Left colon (tissue), 2 donors: ENCODE measurements at places on chromosomes 16 and 17. TPM values are rescaled to one million over a fixed set of nuclear protein-coding genes. Genes with fewer than 3 reads are reported as not detected.

Gene NAGLU
- 45.9 TPM for total RNA-seq

Gene CSH2
- total RNA-seq, result not detected

Gene ABCA9
- total RNA-seq, result 8.1 TPM

Gene KRT14
- total RNA-seq, result 0.40 TPM

Gene SCN4A
- 0.20 TPM for total RNA-seq

Gene CD300H
- not detected for total RNA-seq

Gene TOM1L1
- 69.1 TPM for total RNA-seq

Gene ITGA2B
- 0.39 TPM for total RNA-seq

DNA sequence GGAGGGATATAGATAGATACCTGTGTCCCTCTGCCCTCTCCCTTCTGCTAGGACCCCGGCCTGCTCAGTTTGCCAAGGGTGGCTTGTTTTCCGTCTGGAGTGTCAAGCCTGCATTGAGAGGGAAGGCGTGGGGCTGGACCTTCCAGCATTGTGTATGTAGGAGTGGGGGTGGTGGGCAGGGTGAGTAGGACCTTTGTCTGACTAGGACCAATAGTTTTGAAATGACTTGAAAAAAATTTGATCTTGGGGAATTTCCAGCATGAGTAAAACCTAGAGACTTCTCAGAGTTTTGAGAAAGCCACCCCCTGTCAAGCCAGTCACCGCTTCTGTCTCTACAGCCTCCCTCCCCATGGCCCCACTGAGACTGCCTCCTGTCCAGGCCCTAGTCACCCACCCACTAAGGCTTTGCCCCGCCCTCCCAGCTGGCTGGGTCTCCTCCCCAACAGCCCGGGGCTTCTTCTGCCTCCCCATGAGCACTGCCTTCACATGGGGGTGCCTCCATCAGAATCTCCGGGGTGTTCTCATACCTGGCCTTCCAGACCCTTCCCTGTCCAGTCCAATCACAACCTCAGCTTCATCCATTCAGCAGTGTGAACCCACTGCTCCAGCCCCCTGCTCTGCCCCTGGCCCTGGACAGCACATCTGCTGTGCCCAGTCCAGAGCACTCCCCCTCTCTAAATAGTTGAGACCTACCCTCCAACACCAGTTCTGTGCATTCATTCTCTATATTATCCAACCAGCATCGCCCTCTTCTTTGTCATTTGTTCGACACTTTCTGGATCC is 207.0 kb downstream of the MSI2 start:
- DNase-seq, result no peak

- no peak for DNase-seq
Observed at GRCh38 chr16:17154981-17155380, 315.8 kb downstream of the XYLT1 start.

DNA sequence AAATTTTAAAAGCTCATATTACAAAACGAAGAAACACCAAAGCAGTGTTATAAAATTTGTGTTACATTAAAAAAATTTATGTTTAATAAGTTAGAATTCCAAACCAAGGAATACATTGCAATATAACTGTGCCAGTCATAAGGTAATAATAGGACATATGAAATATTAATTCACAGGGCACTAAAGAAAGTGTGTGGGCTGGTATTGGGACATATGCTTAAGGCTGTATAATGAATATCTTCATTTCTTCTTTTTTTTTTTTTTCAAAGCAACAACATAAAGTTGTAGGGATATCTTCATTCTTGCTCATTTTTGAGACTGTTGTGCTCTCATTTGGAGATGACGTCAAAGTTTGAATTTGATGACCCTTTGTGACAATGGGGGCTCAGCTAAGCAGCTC is 17.5 kb upstream of the FBXO47 start:
- DNase-seq, result no peak

GRCh38 chr16:15573274-15573895 is 69.6 kb downstream of the MARF1 start:
- DNase-seq, result no peak

DNA sequence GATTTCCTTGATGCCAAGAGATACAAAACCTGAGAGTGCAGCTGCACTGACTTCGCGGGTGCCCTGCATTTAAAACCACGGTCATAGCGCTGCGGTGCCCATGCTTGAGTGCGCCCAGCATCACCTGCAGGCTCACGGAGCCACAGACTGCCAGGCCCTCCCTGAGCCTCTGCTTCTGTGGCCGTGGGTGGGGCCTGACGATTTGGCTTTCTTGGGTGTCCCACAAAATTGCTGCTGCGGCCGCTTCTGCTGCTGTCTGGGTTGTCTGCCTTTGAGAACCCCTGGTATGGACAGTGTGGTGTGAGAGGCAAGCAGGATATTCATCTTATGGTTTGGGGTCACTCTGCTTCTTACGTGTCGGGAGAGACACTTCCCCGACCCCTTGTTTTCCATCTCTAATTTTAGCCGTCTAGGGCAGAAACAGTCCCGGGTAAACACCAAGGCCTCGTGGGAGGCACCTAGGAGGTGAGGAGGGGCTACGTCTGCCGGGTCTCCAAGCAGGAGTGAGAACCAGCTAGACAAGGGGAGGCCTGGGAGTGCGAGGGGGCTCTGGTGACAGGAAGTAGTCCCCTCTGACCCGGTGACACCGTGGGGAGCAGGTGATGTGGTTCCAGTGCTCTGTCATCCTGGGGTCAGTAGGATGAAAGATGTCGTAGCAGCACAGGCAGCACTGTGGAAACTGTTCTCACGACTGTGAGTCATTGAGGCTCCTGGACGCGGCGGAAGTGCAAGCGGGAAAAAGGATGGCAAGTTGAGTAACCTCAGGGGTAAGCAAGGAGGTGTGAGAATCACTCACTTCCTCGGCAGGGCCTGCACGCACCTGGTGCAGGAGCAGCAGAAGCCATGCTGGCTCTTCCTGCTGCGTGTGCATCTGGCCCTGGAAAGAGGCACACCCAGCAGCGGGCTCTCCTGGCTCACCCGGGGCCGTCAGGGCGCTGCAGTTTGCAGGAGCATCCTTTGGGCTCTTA is 176.3 kb downstream of the RPTOR start:
- peak; percentile 29 for DNase-seq

DNA sequence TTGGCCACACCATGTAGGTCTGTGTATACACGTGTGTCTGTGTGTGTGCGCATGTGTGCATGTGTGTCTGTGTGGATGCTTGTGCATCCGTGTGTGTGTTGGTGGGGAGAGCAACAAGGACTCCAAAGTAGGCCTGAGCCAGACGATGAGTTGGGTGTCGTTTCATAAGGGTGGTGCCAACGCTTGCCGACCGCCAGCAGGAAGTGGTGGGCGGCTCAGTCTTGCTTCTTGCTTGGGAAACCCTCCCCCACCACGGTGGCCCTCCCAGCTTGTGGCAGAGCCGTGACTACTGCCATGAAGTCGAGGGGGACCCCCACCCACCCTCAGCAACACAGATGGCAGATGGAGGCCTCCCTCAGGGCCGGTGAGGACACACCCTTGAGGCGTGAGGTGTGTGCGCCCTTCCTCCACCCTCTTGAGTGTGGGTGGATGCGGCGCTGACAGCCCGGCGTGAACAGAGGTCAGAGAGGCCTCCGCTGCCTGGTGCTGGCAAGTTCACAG is 17.5 kb downstream of the SBK1 start:
- DNase-seq, result no peak

- no peak for DNase-seq
Observed at GRCh38 chr16:69188236-69188549, 1.2 kb downstream of the SNTB2 start.

GRCh38 chr17:51351890-51352289 is 91.5 kb downstream of the UTP18 start:
- no peak for DNase-seq

DNA sequence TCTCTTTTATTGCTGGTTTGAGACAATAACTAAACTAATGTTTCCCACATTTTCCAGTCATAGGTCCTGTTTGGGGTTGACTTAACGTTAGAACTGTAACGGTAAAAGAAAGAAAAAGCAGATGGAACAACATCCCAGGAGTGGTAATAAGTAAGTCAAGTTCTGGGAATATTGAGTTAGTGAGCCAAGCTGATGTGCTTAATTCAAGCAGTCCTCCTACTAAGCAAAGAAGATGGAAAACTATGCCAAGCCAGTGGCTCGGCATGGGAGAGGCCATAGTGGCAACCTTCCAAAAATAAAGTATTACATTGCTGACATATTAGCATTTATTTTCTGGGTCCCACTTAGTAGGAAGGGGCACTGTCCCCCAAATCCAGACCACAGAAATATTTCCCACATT is 161.7 kb upstream of the CDH5 start:
- DNase-seq, result no peak

DNA sequence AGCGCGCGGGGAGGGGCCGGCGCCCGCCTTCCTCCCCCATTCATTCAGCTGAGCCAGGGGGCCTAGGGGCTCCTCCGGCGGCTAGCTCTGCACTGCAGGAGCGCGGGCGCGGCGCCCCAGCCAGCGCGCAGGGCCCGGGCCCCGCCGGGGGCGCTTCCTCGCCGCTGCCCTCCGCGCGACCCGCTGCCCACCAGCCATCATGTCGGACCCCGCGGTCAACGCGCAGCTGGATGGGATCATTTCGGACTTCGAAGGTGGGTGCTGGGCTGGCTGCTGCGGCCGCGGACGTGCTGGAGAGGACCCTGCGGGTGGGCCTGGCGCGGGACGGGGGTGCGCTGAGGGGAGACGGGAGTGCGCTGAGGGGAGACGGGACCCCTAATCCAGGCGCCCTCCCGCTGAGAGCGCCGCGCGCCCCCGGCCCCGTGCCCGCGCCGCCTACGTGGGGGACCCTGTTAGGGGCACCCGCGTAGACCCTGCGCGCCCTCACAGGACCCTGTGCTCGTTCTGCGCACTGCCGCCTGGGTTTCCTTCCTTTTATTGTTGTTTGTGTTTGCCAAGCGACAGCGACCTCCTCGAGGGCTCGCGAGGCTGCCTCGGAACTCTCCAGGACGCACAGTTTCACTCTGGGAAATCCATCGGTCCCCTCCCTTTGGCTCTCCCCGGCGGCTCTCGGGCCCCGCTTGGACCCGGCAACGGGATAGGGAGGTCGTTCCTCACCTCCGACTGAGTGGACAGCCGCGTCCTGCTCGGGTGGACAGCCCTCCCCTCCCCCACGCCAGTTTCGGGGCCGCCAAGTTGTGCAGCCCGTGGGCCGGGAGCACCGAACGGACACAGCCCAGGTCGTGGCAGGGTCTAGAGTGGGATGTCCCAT is 232.8 kb downstream of the SEC14L1 start:
- DNase-seq, result no peak

GRCh38 chr17:4576729-4577322 is 7.5 kb upstream of the SMTNL2 start:
- no peak for DNase-seq

DNA sequence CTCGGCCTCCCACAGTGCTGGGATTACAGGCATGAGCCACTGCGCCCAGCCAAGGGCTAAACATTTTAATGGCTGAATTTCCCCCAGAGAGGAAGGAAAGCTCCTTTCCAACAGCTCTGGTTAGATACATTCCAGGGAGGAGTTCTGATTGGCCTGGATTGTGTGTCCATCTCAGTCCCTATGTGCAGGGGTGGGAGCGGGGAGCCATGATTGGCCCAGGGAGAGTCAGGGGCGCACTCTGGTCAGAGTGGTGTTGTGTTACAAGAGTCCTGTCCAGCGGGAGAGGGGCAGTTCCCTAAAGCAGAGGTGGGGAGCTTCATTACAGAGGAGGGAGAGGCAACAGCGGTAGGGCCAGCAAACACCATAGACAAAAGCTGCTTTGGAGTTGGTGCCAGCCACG is 75.0 kb downstream of the RAP1GAP2 start:
- no peak for DNase-seq

GRCh38 chr17:37774504-37774903 is 29.6 kb upstream of the HNF1B start:
- no peak for DNase-seq

GRCh38 chr16:22313876-22314470 is 16.8 kb downstream of the POLR3E start:
- DNase-seq, result no peak

DNA sequence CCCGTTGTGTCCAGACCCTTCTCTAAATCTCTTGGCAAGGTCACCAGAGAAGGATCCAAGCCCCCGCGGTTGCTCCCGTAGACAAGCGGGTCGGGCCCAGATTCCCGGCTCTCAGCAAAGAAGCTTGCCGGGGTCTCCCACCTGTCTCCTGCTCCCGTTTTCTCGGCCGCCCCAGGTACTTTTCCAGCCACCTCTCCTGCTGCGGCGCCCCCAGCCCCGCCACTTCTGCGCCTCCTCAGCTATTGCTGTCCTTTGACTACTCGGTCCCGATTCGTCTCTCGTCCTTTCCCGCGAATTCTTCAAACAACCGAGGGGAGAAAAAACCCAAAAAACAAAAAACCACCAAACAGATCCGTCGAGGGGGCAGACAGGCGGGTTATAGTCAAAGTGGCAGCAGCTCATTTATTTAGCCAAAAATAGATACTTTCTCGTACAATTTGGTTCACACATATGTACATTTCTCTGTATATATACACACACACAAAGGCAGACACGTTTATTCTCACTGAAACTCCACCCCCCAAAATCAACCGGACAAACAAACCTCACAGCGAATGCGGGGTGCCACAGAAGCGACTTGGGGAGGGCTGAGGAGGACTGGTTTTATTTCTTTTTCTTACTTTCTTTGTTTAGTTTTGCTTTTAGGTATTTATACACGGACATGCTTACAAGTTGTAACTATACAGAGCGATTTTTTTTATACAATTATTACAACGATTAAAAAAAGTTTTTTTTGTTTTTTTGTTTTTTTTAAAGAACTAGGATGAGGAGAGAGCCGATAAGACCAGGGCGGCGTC is 3.5 kb downstream of the IRX3 start:
- no peak for DNase-seq

DNA sequence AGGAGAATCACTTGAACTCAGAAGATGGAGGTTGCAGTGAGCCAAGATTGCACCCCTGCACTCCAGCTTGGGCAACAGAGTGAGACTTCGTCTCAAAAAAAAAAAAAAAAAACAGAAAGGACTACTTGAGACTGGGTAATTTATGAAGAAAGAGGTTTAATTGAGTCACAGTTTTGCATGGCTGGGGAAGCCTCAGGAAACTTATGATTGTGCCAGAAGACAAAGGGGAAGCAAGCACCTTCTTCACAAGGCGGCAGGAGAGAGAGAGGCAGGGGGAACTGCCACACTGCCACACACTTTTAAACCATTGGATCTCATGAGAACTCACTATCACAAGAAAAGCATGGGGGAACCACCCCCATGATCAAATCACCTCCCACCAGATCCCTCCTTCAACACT is 9.0 kb upstream of the MILR1 start:
- no peak for DNase-seq

DNA sequence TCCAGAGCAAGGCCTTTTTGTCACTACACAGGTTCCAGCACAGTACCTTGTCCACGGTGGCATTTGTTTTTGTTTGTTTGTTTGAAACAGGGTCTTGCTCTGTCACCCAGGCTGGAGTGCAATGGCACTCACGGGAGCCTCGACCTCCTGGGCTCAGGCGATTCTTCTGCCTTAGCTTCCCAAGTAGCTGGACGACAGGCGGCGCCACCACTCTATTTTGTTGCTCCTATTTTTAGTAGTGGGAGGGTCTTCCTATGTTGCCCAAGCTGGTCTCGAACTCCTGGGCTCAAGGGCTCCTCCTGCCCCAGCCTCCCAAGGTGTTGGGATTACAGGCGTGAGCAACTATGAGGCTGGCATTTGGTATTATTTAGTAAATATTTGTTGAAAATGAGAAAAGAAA is 10.3 kb downstream of the MRC2 start:
- no peak for DNase-seq

- DNase-seq, result no peak
Observed at GRCh38 chr16:85078226-85078625, 34.0 kb downstream of the CIBAR2 start.
